ENCODE measurements at places on chromosomes 11 and 22.

DNA sequence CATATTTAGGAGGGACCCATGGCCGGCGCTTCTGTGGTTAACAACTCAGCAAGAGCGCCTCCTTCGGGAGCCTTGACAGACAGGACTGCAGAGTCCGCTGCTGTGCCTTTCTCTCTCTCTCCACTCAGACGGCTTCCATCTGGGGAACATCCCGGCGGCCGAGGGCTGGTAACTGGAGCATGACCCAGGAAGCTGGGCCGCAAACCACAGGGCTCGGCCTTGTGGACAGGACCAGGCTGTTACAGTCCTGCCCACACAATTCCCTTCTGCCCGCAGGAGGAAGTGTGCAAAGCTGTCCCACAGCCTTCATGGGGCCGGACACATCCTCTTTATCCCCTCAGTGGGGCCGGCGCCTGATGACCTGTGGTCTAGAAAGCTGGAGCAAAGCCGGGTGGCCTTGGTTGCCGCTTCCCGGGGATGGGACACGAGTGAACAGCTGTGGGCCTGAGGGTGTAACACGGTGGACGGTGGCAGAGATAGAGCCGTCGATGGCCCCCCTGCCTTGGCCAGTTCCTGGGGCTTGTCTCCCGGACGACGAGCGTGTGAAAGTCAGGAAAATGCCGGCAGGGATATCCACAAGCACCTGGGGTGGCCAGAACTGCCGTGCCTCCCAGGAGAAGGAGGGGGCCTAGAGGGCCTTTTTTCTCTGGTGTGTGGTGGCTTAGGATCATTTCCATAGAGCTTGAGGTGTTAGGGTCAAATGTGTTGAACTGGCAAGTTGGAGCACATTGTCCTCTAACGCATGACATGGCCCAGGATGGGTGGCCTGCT lies 50.1 kb downstream of the FBLN1 start:
- peaks cover 2% of the 10 kb centered on the region for H3K36me3 ChIP-seq
- no peak overlapping the region for H3K4me3 ChIP-seq
- peaks cover 29% of the 10 kb centered on the region for H3K4me1 ChIP-seq
- peak overlapping the region; percentile 94 for H3K27ac ChIP-seq
- DNase-seq = peak; percentile 77

- H3K4me3 ChIP-seq = no peak overlapping the region
- H3K4me1 ChIP-seq = no peaks in the 10 kb centered on the region
- H3K27me3 ChIP-seq = no peaks in the 10 kb centered on the region
- H3K27ac ChIP-seq = no peak overlapping the region
- H3K36me3 ChIP-seq = no peaks in the 10 kb centered on the region
Measured at GRCh38 chr22:47022475-47022874, 260.0 kb downstream of the TBC1D22A start.

GRCh38 chr22:48310289-48310688 lies 1517.4 kb downstream of the BRD1 start:
- no peaks in the 10 kb centered on the region for H3K36me3 ChIP-seq
- no peak overlapping the region for H3K4me3 ChIP-seq
- H3K4me1 ChIP-seq = no peaks in the 10 kb centered on the region
- no peak for DNase-seq

- no peak overlapping the region for H3K4me3 ChIP-seq
- H3K27me3 ChIP-seq = no peaks in the 10 kb centered on the region
Measured at GRCh38 chr11:106193956-106194355, 116.5 kb downstream of the AASDHPPT start.

DNA sequence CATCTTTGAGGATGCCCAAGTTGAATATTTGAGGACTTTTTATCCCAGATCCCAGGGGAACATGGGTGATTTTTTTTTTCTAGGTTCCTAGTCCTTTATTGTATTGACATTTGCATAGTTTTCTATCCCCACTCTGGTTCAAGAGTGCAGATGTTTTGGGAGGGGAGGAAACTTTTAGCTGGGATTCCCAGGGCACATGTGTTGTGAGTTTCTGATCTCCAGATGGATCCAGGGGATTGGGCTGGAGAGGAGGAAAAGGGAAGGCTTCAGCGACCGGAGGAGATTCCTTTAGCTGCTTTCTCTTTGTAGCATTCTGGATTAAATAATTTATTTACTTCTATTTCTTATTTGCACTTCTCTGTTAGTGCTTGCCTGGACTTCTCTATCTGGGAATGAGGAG lies 14.7 kb upstream of the SORL1-AS1 start:
- no peaks in the 10 kb centered on the region for H3K36me3 ChIP-seq
- H3K27me3 ChIP-seq = no peaks in the 10 kb centered on the region
- peak overlapping the region; percentile 77 for H3K27ac ChIP-seq
- H3K4me3 ChIP-seq = peak overlapping the region; percentile 23

DNA sequence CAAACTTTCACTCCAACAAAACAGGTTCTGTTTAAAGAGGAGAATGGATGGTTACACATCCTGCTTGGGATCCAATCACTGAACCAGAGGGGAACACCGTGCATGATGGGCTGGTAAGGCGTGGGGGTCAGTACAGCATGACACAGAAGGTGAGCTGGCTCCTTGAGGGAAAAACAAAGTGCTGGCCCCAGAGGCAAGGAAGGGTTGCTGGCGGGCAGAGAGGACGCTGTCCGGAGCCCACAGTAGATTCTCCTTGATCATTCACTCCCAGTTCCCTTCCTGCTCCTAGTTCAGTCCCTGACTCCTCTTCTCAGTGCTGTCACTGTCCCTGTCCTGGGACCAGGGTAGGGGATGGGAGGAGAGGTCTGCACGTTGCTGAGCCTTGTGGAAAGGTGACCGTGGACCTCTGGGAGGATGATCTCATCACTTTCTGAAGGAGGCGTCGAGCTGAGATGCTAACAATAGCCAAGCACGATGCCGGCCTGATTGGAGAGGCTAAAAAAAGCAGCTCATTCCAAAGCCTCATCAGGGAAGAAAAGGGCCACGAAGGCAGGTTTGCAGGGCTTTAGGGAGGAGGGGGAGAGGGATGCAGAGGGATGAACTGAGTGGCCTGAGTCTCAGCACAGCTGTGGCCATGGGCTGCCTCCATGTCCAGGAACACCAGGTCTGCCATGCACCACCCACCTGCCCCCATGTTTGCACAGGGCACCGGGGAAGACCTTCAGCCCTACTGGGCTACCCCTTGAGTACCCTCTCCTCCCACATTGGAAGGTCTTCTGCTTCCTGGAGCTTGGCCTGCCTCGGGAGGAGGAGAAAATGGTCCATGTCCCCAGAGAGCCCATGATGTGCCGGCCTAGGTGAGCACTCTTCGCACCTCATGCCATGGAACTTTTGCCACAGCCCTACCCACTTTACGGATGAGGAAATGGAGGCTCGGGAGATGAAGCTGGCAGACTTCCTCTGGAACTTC lies 72.7 kb upstream of the RTL6 start:
- H3K27me3 ChIP-seq = no peaks in the 10 kb centered on the region
- H3K36me3 ChIP-seq = no peaks in the 10 kb centered on the region
- no peak overlapping the region for H3K27ac ChIP-seq
- H3K4me1 ChIP-seq = no peaks in the 10 kb centered on the region

DNA sequence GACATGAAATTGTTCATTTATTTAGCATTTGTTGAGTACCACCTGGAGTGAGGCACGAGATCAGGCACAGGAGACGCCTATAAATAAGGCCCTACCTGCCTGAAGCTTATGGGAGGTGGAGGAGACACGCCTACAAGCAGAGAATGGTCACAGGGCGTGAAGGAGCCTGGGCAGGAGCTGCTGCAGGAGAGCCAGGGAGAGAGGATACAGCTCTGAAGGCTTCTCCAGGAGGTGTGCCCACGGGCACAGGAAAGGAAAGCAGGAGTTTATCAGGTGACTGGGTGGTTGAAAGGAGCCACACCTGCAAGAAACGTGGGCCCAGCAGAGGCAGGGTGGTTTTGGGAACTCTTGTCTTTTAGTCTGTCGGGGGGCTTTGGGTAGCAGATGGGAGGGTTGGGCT lies 70.3 kb downstream of the BMAL1 start:
- DNase-seq = no peak
- H3K27ac ChIP-seq = no peak overlapping the region
- no peaks in the 10 kb centered on the region for H3K27me3 ChIP-seq
- no peaks in the 10 kb centered on the region for H3K36me3 ChIP-seq
- H3K4me3 ChIP-seq = no peak overlapping the region

DNA sequence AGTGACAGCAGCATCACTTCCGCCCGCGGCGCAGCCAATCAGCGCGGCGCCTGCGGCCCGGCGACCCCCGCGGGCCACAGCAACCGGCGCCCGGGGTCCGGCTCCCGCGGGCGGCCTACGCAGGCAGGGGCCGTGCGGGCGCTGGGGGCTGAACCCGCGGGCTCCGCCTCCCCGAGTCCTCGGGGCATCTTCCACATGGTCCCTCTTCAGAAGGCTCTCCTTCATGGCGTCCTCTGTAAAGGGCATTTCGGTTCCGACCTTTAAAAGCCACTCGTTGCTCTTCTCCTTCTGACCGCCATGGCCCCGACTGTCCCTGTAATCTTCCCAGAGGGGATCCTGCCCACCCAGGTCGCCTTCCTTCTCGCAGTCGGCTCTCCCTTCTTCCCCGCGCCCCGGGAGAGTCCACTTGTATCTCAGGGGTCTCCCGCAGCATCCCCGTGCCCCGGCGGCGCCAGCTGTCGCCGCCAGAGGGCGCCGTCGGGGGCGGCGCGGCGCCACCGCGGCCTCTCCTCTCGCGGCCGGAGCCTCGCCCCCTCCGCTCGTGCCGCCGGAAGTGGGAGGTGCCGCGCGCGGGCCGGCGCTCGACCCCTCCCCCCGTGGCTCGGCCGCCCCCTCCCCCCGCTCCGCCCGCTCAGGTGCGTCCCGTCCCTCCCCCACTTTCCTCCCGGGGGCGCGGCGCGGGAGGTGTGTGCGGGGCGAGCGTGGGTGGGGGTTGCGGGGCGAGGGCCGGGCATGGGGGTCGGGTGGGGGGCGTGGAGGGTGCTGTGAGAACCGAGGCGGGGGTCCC lies at the start of gene RNF214:
RNF214 (plus strand) TSS at position 580 of the 787 bp plus-strand sequence. CDS start 1,602 bp downstream, outside the sequence.
- H3K36me3 ChIP-seq = peaks cover 28% of the 10 kb centered on the region
- peak; percentile 88 for DNase-seq
- peak within 1 kb of the TSS; percentile 94 for H3K27ac ChIP-seq
- peaks cover 19% of the 10 kb centered on the region for H3K4me1 ChIP-seq

DNA sequence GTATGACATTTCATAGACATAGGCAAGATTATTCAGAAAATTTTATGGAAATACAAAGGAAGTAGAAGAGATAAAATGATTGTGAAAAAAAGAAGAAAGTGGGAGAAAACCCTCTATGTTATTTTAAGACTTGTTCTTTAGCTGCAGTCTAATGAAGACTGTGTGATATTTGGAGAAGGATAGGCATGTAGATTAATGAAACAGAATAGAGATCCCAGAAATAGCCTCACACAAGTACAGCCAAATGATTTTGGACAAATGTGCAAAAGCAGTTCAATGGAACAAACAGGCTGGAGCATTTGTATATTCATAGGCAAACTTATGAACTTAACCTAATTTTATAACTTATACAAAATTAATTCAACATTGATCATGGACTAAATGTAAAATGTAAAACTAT lies 14.3 kb downstream of the ANO5 start:
- no peak for DNase-seq
- H3K27me3 ChIP-seq = no peaks in the 10 kb centered on the region
- no peak overlapping the region for H3K4me3 ChIP-seq
- no peaks in the 10 kb centered on the region for H3K36me3 ChIP-seq
- no peak overlapping the region for H3K27ac ChIP-seq
- no peaks in the 10 kb centered on the region for H3K4me1 ChIP-seq

- no peak overlapping the region for H3K4me3 ChIP-seq
- H3K27me3 ChIP-seq = no peaks in the 10 kb centered on the region
- H3K27ac ChIP-seq = no peak overlapping the region
- H3K36me3 ChIP-seq = no peaks in the 10 kb centered on the region
- H3K4me1 ChIP-seq = peaks cover 22% of the 10 kb centered on the region
- no peak for DNase-seq
Measured at GRCh38 chr11:130668751-130669150, 220.3 kb downstream of the ADAMTS15 start.

DNA sequence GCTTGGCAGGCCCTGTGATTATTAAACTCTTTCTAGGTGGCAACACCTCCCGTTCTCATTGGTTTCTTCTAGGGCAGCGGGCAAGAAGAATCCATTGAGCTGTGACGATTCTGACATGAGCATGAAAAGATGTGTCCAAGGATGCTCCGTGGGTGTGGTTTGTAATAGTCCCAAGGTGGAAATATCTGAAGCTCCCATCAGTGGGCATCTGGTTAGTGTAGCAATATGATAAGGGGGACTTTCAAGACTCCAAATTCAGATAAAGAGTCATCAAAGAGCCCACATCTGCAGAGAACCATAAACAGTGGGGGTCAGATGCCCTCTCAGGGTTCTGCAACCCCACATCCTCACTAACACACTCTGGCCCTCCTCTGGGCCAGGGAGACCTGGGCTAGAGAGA lies 42.6 kb downstream of the TST start:
- H3K4me1 ChIP-seq = no peaks in the 10 kb centered on the region
- no peak for DNase-seq
- H3K27ac ChIP-seq = no peak overlapping the region
- H3K4me3 ChIP-seq = no peak overlapping the region

GRCh38 chr11:116065986-116066385 lies 561.8 kb upstream of the CADM1 start:
- H3K36me3 ChIP-seq = no peaks in the 10 kb centered on the region
- H3K4me1 ChIP-seq = no peaks in the 10 kb centered on the region
- H3K27ac ChIP-seq = no peak overlapping the region
- no peak overlapping the region for H3K4me3 ChIP-seq
- peak; percentile 2 for DNase-seq

DNA sequence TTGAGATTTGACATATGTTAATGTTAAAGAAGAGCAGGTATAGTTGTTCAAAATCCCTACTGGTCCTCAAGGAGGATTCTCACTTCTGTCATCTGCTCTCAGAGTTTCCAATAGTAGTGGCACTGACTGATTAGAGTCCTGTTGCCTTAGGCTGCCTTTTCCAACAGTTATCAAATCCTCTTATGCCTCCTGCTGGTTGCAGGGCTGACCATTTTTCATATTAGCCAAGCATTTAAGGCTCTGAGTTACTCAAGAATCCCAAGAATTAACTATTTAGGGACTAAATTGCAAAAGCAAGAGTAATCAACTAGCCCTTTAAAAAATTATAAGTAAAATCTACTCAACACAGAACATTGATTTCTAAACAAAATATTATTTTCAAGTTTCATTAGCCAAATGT lies 212.0 kb upstream of the CHORDC1 start:
- no peaks in the 10 kb centered on the region for H3K4me1 ChIP-seq
- H3K36me3 ChIP-seq = no peaks in the 10 kb centered on the region
- no peaks in the 10 kb centered on the region for H3K27me3 ChIP-seq
- H3K27ac ChIP-seq = no peak overlapping the region
- no peak overlapping the region for H3K4me3 ChIP-seq

GRCh38 chr11:126951465-126951864 lies 49.1 kb downstream of the KIRREL3 start:
- H3K27ac ChIP-seq = no peak overlapping the region
- no peaks in the 10 kb centered on the region for H3K27me3 ChIP-seq
- no peak for DNase-seq
- H3K36me3 ChIP-seq = no peaks in the 10 kb centered on the region

Data from ascending aorta (tissue), 2 donors.